ENCODE measurements at places on chromosomes 3 and 15.

GRCh38 chr3:109707617-109708016 is 370.3 kb upstream of the DPPA4 start:
- DNase-seq, result no peak

DNA sequence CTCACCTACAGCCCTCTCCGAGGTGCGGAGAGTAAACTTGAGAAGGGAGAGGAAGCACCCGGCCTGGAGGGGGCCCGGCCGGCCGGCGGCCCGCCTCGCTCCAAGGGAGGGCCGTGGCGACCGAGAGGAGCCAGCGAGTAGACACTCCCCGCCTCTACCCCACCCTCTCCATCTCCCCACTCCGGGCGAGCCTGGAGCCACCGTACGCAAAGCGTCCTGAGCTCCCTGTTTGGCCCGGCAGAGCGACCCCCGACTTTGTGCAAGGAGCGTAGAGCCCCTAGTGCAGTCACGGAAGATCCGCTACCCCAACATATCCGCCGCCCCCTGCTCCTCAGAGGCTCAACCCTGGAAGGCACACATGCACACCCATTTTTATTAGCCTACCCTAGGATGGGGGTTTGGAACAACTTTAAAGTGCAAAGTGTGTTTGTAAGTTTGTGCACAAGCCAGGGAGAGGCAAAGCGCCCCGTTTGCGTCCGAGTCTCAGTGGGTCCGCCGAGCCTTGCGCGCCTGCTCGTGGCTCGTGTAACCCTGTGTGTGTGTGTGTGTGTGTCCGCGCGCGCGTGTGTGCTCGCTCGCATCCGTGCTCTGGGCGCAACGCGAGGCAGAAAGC is 508 bp upstream of the SMAD6 start:
- no peak for DNase-seq

GRCh38 chr3:102206511-102207031 is 228.2 kb upstream of the ZPLD1 start:
- no peak for DNase-seq

DNA sequence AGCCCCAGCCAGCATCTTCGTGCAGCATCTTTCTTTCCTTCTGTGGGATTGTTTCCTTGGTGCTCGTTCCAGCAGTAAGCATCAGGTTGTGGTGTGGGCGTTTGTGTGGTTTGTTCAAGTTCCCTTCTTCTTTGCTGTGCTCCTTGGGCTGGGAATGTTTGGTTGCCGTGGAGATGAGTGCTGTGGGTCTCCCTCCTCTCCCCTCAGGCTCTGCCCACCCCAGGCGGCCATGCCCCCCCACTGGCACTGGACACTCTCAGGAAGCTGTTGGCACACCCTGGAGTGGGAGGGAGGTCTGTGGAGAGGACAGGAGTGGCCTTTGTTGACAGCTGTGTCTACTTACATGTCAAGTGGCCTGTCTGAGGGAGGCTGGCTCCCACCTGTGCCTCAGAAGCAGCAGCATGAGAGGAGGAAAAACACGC is 46.5 kb upstream of the SACM1L start:
- DNase-seq, result no peak

DNA sequence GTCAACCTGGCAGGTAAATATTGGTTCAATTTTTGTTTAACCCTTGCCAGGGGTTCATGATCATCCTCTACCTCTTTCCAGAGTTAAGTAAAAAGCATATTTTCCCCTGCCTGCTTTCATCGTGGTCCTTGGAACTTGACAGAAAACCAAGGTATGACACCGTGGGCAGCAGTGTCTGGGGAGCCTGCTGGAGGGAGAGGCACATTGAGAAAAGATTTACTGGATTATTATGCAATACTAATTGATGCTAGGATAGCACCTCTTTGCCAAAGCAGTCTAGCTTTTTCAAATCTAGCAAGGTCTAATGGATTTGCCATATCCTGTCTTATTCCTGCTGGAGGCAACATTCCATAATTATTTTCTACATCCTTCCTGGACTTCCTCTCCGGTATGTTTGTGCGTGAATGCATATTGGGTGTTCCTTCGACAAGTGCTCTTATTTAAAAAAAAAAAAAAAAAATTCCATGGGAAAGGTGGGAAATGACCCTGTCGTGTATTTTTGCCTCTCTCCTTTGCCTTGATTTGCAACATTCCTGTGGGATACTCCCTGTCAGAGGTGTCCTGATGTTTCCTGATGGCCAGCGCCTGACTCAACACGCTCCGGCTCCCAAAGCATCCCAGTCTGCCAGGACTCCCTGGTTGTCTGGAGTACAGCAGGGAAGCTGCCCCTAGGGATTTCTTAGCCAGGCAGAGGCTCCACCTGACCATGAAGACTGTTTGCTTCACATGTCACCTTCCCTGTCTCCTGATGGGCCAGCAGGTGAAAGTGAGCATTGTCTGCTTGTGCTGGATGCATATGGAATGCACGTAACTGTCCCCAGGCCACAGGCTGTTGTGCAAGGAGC is 6.3 kb downstream of the BHLHE40 start:
- no peak for DNase-seq

DNA sequence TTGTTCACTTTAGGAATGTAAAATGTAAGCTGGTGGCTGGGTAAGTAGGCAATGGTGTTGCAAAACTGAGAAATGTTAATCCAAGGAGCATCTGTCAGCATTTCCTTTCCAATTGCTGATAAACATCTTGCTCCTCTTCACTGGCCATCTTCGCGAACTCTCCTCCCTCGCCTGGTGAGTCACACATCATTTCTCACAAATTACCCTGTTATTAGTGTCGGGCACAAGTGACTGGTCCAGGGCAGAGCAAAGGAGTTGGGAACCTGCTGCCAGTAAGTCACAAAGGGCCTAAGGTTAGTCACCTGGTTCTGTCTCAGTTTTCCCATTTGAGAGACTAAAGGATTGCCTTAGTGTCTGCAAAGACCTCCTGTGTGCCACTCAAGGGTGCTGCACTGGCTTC is 13.0 kb downstream of the CERS3 start:
- DNase-seq, result no peak

- DNase-seq, result no peak
Observed at GRCh38 chr3:48492461-48493202, 11.3 kb downstream of the SHISA5 start.

GRCh38 chr15:67979281-67979680 is 74.8 kb upstream of the PIAS1 start:
- DNase-seq, result no peak

GRCh38 chr15:44035781-44036699 is 159.0 kb downstream of the FRMD5 start:
- DNase-seq, result no peak

- no peak for DNase-seq
Observed at GRCh38 chr3:41893977-41894376, 67.9 kb downstream of the ULK4 start.

DNA sequence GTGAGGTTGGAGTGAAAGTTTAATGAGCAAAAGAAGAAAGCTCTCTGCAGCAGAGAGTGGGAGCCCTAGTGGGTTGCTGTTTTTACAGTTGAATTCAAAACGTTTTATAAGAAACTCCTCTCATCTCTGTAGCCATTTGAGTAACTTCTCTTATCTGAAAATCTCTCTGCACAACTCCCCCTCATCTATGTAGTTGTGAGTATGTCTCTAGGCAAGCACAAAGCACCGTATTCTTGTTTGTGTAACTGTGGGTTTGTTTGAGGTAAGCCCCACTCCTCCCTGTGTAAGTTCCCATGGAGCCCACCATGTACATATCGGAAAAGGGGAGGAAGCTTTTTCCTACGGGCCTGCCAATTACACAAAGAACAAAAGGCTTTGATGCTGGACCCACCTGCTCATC is 56.5 kb upstream of the GOLGA6L2 start:
- DNase-seq, result no peak

DNA sequence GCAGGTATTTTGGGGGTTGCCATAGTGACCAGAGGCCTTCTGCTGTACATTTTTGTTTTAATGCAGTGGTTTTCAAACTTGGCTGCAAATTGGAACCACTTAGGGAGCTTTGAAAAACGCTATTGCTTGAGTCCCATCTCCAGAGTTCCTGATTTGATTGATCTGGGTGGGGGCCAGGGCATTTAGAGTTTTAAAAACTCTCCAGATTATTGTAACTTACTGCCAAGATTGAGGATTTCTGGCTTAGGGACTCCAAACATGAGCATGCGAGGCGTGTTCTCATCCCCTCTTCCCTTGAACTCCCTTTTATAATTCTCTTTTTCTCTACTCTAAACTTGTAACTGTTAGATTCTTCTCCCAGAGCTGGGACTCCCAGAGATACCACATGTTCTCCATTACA is 340.8 kb upstream of the SUCLG2 start:
- no peak for DNase-seq

- DNase-seq, result no peak
Observed at GRCh38 chr15:74535388-74536084, 5.5 kb upstream of the ARID3B start.

DNA sequence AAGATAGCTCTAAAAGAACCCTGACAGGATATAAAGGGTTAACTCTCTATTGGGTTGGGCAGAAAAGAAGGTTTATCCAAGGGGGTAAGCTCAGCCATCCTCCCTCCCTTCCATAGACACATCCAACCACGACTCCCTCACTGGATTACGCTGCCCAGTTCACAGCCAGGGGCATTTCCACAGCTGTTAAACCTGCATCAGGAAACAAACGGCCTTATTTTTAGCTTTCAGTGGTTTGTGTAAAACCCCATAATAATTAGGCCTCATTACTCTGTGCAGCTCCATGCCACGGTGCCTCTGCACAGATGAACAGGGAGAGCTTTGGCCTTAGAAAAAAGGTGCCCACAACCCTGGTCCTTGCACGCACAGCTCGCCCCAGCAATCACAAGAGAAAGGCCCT is 110.6 kb downstream of the GABRB3 start:
- no peak for DNase-seq

DNA sequence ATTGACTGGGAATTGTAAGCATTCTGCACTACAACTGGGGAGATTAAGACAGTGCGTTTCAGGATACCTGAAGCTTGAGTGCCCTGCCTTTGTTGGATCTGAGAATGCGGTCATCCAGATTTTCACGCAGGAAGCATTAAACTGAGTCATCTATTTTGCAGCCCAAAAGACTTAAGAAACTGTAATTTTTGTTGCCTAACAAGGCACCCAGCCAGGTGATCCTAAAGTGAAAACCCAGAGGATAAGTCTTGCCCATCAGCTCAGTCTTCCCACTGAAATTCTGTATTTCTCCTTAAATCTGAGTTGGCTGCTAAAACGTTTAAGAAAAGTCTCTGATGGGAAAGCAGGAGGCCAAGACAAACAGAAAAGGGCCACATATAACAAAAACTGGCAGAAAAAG is 242.5 kb upstream of the TMCO5A start:
- DNase-seq, result no peak

DNA sequence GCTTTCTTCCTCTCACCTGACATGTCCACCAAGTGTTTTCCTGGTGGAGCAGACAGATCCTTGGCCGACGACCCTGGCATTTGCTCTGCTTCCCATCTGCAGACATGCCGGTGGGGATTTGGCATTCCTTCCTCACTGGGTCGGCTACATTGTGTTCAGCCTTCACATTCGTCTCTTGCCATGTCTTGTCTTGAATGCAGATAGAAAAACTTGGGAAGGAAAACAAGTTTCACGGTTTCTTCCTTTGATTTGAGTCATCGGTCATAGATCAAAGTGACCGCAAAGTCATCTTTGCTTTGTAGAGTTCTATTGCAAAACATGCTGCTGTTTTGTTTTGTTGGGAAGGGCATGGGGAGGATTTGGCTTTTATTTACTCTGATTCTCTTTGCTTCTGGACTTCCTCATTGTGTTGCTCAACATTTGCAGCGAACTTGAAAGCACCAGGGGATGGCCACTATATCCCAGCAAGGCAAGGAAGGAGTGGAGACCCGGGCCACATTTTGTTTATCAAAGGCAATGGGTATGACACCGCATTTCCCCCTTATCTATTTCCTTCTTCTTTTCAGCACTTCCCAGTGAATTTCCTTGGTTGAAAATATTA is 321.3 kb downstream of the CACNA2D3 start:
- no peak for DNase-seq

DNA sequence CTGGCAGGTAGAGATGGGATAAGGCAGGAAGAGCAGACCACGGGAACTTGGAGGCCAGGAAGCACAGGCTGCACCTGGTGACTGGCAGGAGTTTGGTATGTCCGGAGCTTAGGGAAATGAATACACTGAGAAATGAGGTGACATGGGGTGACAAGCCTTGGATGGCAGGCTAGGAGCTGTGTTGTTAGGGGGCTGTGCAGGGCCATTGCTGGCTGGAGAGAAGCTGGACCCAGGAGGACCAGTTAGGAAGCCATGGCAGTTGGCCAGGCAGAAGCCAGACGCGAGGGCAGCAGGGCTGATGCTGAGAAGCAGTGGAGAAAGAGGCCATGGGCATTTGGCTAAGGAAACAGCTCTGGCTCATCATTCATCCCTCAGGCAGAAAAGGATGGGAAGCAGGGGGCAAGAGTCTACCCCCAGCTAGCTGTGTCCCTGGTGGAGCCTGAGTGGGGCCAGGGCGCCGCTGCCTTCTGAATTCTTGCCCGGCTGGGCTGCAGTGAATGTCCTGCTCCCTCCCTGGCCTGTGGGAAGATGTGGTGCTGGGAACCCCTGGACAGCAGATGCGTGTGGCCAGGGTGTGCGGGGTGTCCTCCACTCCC is 255.8 kb downstream of the FAM43A start:
- DNase-seq, result no peak

GRCh38 chr15:74978503-74978902 is 16.9 kb upstream of the SCAMP5 start:
- DNase-seq, result no peak

GRCh38 chr15:97875513-97876280 is 84.8 kb upstream of the ARRDC4 start:
- no peak for DNase-seq

GRCh38 chr3:66885326-66886000 is 112.6 kb upstream of the KBTBD8 start:
- no peak for DNase-seq

DNA sequence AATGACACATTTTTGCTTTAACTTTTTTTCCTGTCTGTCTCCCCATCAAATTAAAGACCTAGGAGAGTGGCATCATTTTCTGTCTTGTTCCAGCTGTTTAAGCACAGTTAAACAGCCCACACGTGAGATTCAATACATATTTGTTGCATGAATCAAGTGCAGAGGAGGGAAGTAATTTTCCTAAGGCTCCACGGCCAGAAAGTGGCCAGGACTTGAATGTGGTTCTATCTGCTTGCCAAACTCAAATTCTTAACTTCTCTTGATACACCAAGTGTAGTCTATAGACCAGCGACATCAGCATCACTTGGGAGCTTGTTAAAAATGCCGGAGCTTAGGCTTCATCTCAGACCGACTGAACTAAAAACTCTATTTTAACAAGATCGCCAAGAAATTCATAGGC is 724.8 kb upstream of the CFAP20DC start:
- DNase-seq, result no peak

DNA sequence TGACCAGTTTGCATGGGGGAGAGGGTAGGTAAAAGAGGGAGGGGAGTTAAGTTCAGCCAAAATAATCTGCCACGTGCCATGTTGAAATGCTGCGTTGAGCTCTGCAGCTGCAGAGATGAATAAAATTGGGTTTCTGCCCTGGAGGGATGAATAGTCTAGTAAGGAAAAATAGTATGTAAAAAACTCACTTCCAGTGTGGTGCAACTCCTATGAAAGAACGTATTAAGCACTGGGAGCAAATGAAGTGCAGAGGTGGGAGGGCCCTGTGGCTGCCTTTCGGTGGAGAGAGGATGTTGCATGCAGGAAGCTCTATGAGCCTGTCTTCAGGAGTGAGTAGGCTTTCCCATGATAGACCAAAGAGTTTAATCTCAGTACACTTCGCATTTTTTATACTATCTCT is 8.6 kb downstream of the CEP63 start:
- no peak for DNase-seq

Data from activated T-helper 1 cell treated with anti-CD3 and anti-CD28 coated beads, Interleukin-2, amount 50 U/mL, for 16 hours (primary cell).